ENCODE measurements at places on chromosomes 2 and 18. TPM values are rescaled to one million over a fixed set of nuclear protein-coding genes. Genes with fewer than 3 reads are reported as not detected.

Gene ARHGAP28
- total RNA-seq = 13.4 TPM

Gene PTPRN
- 3.6 TPM for total RNA-seq

Gene LONRF2
- total RNA-seq = under 0.01 TPM

Gene FBXO41
- total RNA-seq = 3.1 TPM

Gene LBX2
- total RNA-seq = 6.3 TPM

Gene KANSL3
- total RNA-seq = 51.4 TPM

Gene C2orf81
- total RNA-seq = 1.5 TPM

Gene ABCG8
- not detected for total RNA-seq

Gene NTSR2
- not detected for total RNA-seq

Gene SLC35F6
- total RNA-seq = 69.5 TPM

Gene SLC30A3
- 0.15 TPM for total RNA-seq

Gene SERPINB5
- 0.29 TPM for total RNA-seq

Gene UGT1A3
- not detected for total RNA-seq

Gene LIMS4
- total RNA-seq = 3.6 TPM

Gene DPYSL5
- total RNA-seq = not detected

Gene TUBA3E
- not detected for total RNA-seq
